ENCODE measurements at places on chromosomes 4 and X.

- DNase-seq = no peak
Observed at GRCh38 chrX:92351511-92351910, 572.3 kb downstream of the PCDH11X start.

GRCh38 chr4:138941037-138941436 is 74.5 kb upstream of the NOCT start:
- no peak for DNase-seq

- no peak for DNase-seq
Observed at GRCh38 chr4:3787489-3788365, 21.5 kb downstream of the ADRA2C start.

GRCh38 chrX:134753718-134754008 is 95.4 kb upstream of the PLAC1 start:
- DNase-seq = peak; percentile 74

GRCh38 chrX:101357166-101357795 is 8.7 kb upstream of the TIMM8A start:
- peak; percentile 17 for DNase-seq

- no peak for DNase-seq
Observed at GRCh38 chr4:169215656-169216055, 55.1 kb downstream of the SH3RF1 start.

DNA sequence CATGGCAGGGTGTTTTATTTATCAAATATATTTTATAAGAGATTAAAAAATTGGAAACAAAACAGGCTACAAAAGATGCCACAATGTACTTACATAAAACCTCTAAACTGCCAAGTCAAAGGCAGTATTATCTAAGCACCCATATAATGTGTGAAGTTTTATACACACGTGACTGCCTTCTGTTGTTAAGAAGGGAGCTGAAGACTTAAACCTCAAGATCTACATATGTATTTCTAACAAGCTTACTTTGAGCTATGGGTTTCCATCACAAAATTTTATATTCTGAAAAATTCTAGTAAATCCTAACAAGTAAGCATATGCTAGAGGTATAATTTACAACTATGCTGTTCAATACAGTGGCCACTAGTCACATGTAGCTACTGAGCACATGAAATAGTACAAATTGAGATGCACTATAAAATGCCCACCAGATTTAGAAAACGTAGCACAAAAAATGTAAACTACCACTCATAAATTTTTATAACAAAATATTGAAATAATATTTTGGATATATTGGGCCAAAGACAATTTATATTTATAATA is 9.8 kb downstream of the ATP8A1 start:
- no peak for DNase-seq

DNA sequence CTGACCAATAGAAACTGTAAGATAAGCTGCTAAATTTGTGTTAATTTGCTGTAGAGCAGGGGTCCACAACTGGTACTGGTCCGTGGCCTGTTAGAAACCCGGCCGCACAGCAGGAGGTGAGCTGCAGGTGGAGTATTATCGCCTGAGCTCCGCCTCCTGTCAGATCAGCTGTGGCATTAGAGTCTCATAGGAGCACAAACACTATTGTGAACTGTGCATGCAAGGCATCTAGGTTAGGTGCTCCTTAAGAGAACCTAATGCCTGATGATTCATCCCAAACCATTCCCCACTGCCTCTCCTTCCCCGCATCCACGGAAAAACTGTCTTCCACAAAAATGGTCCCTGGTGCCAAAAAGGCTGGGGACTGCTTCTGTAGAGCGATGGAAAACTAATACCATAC is 19.7 kb downstream of the FBXW7 start:
- DNase-seq = peak; percentile 39

DNA sequence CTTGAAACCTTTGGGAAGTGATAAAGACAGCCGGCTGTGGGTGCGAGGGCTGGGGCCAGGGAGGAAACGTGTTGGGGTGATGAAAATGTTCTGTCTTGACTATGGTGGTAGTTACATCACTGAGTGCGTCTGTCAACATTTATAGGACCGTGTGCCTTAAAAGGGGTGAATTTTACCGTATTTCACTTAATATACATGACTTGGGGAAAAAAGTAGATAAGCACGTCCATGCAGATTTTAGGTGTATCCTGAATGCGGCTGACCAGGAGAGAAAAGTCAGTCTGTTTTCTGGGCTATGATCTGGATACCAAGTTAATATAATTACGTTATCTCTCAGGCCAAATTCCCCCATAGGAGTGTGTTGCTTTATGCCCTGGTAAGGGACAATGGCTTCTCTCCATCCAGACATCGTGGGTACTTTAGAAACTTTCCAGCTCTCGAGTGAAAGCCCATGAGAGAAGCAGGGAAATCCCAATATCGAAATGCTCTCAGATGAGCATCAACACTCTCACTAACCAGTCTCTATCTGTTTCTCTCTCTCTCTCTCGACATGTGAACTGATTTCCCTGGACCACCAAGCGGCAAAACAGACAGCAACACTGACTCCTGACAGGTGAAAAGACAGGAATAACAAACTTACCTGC is 71.5 kb downstream of the IRF2 start:
- DNase-seq = no peak

DNA sequence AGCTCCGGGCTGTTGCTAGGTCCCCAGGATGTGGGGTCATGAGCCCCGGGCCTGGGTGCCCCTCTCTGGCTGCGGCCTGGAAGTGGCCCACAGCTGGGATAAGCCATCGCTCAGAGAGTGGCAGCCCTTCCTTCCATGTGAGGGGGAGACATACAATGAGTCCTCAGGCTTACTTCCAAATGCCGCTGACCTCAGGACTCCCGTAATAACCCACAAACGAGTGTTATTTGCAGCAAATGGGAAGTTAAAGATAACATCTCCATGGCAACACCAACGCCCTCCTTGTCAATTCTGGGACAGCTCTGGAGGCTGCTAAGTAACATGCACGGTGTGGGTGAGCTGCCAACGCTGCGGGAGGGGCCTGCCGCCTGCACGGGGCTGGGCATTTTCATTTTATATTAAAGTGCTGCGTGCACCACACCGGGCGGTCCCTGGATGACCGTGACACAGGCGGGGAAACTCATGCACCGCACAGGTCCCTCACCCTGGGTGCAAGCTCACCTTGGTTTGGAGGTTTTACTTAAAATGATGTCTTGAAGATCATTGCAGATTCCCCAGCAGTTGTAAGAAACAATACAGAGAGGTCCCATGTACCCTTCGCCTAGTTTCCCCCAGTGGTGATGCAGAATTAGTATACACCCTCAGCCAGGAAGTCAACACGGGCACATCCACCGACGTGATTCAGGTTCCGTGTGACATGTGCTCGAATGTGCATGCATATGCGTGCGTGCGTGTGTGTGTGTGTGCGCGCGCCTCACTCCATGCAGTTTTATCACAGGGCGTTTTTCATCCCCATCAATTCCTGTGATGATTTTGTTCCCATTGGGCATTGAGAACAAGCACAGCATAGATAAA is 79.4 kb downstream of the ABLIM2 start:
- DNase-seq = peak; percentile 37

DNA sequence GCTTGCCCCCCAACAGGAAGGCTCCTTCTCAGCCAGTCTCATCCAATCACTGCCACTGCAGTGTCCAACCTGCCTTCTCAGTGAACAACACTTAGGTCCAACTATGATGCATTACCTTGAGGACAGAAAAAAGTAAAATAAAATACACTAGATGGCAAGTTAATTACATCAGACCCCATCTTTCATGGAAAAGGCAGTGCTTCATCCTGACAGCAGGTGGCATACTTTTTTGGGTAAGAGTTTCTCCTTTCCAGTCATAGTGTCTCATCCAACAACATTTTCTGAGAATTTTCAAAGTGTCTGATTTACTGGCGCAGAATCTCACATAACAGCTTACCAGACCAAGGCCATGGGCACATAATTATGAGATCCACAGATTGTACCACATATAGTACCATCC is 1742.8 kb downstream of the PCDH7 start:
- peak; percentile 19 for DNase-seq

GRCh38 chr4:100340512-100341485 is 150.5 kb upstream of the DDIT4L start:
- DNase-seq = peak; percentile 50

- peak; percentile 51 for DNase-seq
Observed at GRCh38 chrX:115583496-115584004, 22.6 kb downstream of the PLS3 start.

DNA sequence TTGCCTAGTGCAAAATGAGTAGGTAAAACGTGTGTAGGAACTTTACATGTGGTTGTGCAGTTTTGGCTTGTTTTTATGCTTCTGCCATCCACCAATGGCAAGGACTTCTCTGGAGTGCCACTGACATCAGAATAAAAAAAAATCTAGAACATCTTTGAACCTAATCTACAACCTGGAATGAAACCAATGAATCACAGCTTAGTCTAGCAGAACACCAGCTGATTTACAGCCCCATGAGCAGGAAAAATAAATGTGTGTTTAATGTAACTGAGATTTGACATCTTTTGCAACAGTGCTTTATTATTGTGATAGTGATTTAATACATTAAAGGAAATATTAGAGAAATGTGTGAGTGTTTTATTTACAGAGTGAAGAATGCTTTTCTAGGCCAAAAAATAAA is 995.1 kb downstream of the PCDH7 start:
- DNase-seq = peak; percentile 2

GRCh38 chr4:27018076-27018475 is 157.4 kb downstream of the STIM2 start:
- no peak for DNase-seq

GRCh38 chr4:11599064-11599463 is 170.4 kb upstream of the HS3ST1 start:
- DNase-seq = no peak

DNA sequence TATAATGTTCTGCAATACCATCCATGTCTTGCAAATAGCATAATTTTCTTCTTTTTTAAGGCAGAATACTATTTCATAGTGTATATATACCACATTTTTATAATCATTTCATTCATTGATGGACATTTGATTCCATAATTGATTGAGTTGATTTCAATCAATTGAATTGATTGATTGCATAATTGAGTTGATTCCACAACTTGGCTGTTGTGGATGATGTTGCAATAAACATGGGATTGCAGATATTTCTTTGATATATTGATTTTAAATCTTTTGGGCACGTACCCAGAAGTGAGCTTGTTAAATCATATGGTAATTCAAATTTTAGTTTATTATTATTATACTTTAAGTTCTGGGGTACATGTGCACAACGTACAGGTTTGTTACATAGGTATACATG is 232.8 kb downstream of the GALNTL6 start:
- DNase-seq = no peak

DNA sequence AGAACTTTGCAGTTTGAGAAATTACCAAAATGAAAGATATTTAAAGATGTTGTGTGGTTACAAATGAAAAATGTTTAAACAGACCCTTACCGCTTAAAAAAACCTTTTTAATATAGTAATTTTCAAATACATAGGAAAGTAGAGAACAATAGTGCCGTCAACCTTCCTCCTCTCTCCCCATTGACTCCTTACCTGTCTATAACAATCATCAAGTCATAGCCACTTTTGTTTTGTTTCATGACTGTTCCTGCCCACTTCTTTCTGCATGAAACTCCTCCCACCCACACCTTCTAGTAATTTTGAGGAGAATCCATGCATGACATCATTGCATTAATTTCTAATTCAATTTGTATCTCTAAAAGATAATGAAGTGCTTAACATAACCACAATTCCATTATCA is 76.5 kb upstream of the ATP8A1 start:
- no peak for DNase-seq

DNA sequence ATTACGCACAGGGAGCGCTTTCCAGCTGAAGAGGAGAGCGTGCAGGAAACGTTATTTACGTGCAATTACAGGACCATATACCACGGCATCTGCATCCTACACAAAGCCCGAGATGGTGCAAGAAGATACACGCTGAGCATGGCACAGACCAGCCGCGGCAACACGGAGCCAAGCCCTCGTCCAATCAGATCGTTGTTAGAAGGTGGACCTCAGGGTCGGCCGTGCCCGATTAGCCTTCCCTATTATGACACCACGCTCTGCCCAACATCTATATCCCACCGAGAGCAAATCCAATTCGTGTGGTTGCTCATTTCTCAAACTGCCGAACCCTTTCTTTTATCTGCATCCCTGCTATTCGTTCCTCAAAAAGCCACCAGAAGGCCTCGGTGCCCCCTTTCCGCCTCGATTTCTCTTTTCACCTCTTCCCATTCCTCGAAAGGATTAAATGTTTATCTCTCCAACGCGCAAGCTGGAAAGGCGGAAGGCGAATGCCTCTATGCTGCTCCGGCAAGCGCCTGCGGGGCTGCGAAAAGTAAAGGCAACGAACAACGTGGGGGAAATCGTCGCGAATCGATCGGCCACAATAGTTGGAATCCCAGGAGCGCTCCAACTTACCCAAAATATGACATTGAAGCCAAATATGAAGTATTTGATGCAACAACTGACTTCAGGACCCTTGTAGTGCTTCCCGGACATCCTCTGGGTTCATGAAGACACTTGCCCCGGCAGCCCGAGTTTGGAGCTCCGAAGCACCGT is 702 bp downstream of the TSPAN5 start:
- peak; percentile 69 for DNase-seq

GRCh38 chr4:106583567-106583966 is 215.0 kb upstream of the GIMD1 start:
- peak; percentile 94 for DNase-seq

DNA sequence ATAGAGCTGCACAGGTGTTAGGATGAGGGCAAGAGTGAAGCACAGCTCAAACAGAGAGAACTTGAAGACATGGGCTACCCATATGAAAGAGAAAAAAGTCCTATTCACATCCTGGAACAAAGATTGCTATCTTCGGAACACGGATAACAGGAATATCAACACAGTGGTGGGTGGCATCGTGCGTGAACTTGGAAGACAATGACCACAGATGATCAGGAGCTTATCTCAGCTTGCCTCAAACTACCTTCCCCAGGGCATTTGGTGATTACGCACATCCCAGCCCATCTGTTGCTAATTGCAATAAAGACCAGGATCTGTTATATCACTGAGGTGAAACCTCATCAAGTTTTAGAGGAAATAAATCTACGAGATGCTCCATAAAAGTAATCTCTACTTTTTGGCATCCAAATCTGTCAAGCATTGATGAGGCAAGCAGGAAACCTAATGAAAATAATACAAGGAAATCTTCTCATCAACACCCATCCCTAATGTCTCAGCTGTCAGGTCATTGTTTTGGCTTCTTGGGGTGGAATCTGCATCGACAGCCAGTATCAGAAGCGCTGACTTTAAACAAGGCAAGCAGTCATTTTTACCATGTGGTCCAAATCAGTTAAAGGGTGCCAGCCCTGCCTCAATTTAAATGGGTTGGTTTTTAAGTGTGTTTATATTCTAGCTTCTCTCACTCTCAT is 188.2 kb downstream of the SPCS3 start:
- no peak for DNase-seq

- no peak for DNase-seq
Observed at GRCh38 chr4:161920304-161921052, 243.3 kb downstream of the FSTL5 start.

All from fibroblast of the aortic adventitia (primary cell).